ENCODE measurements at places on chromosomes 16 and 17.

DNA sequence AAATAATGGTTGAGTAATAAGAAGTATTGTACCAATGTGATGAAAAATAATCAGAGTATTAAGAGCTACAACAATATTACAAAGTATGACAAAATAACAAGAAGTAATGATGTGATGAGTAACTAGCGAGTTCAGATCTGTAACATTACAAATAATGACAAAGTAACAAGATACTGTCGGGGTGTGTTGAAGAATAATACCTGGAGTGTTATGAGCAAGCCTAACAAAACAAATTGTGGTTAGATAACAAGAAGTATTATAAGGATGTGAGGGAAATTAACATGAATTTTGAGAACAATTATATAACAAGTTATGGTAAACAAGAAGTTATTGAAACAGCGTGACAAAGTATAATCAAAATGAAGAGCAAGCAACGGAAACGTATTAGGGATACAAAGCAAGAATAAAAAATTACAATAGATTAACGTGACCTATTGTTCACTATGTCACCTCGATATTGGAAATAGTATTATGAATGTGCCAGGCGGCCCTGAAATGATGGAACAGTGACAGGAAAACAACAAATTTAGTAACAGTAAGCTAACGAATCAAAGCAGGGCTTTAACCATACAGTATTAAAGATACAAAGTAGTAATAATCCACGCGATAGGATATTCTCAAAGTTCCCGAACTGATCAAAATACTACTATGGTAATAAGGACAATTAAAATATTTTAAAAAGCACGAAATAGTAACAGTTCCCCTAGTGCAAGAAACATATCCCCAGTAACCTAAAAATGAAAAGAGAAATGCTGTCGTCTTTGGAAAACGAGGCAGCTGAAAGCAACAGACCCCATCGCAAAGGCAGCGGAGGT, 1.6 kb downstream of the TBX4 start:
- DNase-seq: no peak

DNA sequence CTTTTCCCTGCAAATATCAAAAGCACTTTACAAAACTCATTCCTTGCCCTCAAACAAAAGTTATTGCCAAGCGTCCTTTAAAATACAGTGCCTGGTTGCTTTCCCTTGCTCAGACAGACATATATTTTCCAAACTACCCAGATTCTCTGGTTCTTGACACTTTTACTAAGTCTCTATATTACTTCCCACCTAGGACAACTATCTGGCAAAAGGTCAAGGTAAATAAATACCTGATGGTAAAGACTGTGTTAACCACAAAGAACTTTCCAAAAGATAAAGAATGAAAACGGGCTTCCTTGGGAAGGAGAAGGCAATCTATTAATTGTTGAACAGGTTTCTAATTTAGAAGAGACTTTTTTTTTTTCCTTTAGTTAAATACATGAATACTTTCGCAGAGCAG, 1.9 kb downstream of the HS3ST3A1 start:
- DNase-seq: no peak

- DNase-seq: no peak
Observed at GRCh38 chr16:82016964-82017363, 5.7 kb upstream of the SDR42E1 start.

DNA sequence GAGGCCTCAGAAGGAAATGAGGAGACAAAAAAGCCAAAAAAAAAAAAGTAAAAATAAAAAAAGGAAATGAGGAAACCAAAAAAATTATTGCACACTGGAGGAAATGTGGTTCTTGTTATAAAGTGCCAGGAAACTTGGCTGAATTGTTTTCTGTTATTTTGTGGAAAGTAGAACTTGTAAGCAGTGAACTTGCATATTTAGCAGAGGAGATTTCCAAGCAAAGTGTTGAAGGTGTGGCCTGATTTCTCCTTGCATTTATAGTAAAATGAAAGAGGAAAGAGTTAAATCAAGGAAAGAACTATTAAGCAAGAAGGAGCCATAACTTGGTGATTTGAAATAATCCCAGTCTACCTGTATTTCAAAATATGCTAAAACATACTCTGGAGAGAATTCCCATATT, 34.1 kb upstream of the CPPED1 start:
- no peak for DNase-seq

- DNase-seq: no peak
Observed at GRCh38 chr16:60821661-60822060, 1214.6 kb downstream of the CDH8 start.

DNA sequence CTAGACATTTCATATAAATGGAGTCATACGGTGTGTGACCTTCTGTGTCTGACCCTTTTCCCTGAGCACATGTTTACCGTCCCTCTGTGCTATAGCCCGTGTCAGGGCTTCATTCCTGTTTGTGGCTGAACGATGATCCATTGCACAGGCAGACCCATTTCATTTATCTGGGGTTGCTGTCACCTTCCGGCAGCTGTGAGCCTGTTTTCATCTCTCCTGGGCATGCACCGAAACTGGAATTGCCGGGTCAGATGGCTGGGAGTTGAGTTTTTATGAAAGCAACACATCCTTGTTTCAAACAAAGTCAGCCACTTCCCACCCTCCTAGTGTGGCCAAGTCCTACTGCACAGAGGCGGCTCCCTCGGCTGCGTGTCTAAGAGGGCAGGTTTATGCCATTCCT, 25.5 kb downstream of the BAIAP2 start:
- no peak for DNase-seq

GRCh38 chr17:57638284-57638683, 106.8 kb downstream of the CCDC182 start:
- DNase-seq: no peak

DNA sequence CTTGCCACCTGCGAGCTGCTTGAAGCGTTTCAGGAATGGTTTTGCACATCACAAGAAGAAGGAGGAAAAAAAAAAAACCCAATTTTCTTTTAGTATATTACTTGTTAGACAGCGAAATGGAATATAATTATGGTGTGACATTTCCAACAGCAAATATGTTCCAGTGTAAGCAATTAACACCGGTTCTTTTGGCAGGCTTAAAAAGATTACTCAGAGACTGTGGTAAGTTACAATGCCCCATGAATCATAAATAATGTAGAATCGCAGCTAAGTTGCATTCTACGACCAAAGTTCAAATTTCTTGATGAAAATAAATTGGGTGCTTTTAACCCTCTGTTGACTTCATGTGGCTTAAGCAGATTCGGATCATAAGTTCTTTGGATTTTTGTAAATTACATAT, 245.2 kb downstream of the XYLT1 start:
- no peak for DNase-seq

- DNase-seq: no peak
Observed at GRCh38 chr17:42038221-42038973, 12.0 kb downstream of the C17orf113 start.

DNA sequence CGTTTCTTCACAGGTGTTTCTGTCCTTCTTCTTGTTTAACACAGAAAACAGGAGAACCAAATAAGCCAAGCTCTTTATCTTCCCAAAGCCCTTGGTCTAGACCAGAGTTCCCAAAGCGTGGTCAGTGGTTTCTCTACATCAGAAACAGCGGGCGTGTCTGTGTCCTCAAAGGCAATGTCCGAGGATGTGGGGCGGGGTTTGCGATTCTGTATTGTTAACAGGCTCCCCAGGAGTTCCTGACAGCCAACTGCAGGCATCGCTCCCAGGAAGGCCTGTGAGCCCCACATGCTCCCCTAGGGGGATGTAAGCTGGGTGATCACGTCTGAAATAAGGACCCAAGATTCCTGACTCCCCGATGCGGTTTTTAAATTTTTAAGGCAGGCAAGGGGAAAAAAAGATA, 28.4 kb upstream of the SLC25A19 start:
- no peak for DNase-seq

DNA sequence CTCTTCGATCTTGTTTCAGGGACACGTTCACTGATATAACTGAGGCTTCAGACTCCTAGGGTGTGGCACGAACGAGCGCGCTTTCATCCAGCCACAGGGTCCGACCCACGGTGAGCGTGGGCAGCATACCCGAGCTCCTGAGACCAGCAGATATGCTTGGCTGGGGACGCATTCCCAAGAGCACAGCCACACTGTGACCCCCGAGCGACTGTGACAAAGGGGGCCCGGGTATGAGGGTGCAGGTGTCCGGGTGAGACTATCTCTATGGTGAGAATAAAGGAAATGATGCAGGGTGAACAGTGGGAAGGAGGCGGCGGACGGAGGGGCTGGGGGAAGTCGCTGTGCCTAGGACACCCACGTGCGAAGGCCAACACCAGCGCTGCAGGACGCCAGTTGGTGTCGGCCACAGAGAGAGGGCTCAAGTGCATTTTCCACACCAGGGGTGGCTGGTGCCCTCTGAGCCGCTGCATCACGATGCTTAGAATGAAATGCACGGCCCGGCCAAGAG, 17.6 kb downstream of the RPH3AL start:
- no peak for DNase-seq

GRCh38 chr16:11302977-11303376, 21.8 kb upstream of the PRM1 start:
- DNase-seq: peak; percentile 27

GRCh38 chr17:41870627-41871026, 5.4 kb upstream of the KLHL11 start:
- DNase-seq: no peak

- peak; percentile 43 for DNase-seq
Observed at GRCh38 chr16:84042879-84043485, 387 bp upstream of the SLC38A8 start.

GRCh38 chr17:8018436-8018835, 16.0 kb downstream of the GUCY2D start:
- no peak for DNase-seq

DNA sequence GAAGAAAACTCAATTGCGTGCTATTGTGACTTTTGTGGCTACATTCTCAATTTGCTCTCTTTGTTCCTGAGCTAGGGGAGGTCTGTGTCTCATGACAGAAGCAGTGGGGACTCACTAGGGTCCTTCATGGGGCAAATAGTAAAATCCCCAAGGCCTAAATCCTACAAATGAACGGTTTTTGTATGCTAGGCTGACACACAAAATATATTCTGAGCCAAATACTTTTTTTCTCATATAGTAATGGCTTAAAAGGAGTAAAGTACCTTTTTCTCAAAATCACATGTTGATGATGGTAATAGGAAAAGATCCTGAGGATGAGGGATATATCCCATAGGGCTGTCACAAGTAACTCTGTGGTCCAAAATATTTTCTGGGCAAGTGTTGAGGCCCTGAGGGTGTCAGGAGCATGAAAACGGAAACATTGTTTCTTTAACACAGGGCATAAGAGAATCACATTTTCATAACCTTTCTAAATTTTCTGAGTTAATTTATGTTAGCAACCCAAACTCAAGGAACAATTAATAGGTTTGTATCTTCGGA, 77.5 kb upstream of the CNTNAP4 start:
- no peak for DNase-seq

GRCh38 chr17:29495011-29495410, 71.8 kb downstream of the ABHD15 start:
- DNase-seq: no peak

DNA sequence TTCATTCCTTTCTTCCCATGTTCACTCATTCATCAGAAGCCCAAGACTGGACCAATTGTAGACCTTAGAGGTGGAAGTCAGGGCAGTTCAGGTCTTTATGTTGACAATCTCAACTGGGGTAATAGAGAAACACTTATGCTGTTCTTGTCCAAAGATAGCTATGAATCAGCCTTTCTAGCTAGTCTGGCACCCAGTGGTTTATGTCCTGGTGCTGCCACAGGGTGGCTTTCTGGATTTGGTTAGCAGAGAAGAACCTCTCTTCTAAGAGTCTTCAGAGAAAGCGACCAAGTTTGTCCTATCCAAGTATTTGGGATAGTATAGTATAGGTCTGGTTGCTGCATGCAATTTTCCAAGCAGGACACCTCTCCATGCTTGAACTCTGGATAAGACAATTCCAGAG, 83.3 kb downstream of the NOG start:
- DNase-seq: no peak

DNA sequence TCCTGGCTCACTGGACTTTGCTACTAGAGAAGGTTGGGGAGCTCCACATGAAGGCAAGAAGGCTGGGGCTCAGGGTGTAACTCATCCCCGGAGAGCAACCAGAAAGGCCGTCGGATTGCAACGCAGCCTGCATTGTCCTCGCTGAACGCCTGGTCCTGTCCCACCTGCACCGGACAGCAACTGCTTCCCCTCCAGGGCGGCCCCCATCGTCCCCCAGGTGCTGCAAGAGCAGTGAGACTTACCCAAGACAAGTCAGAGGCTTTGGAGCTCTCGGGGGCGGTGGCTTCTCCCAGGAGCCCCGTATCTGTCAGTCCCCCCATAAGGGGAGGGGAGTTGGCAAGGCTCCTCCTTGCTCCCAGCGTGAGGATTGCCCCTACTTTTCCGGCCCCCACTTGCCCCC, 18.4 kb downstream of the METRNL start:
- DNase-seq: no peak

- no peak for DNase-seq
Observed at GRCh38 chr16:13781575-13782338, 138.2 kb upstream of the ERCC4 start.

- DNase-seq: no peak
Observed at GRCh38 chr16:16016388-16016964, 67.1 kb downstream of the ABCC1 start.

GRCh38 chr17:4678448-4679026, 25.4 kb downstream of the PELP1 start:
- DNase-seq: peak; percentile 66

- DNase-seq: no peak
Observed at GRCh38 chr16:87445486-87445885, 47.3 kb downstream of the ZCCHC14 start.

DNA sequence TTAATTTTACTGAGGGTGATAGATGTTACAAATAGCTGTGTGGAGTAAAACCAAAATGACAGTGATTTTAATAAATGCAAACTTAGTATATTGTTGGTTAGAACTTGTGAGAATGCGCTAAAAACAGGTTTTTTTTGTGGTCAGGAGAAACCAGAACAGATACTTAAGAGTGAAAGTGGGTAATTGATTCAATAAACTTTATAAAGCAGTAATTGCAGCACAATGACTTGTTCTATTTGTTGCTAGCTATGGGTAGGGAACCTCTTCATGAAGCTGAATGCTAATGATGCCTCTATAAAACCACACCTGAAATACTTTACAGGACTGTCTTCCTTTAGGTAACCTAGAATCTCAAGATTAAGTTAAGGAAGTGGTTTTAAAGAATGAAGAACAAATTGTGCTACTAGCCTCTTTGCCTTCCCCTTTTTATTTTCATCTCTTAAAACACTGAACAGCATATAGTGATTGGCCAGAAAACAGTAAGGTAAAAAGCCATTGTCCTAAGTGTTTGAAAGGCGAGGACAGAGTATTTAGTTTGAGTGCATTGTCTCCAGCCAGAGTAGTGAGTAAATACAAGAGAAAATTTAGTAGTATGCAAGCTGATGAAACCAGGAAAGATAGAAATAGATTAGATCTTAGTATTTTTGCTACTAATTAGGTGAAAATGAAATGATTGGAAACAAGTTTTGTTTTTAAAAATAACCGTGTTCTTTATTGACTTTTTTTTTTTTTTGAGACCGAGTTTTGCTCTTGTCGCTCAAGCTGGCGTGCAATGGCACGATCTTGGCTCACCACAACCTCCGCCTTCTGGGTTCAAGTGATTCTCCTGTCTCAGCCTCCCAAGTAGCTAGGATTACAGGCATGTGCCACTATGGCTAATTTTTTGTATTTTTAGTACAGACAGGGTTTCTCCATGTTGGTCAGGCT, 6.0 kb downstream of the GGNBP2 start:
- no peak for DNase-seq
